ENCODE measurements at places on chromosomes 16 and 17.
A peak's percentile ranks its signal among the peaks of the same experiment; 100 is the strongest.

GRCh38 chr16:14302399-14303181, 231.5 kb downstream of the MRTFB start:
- no peak for DNase-seq

- no peak for DNase-seq
Observed at GRCh38 chr17:43366891-43367736, 31.7 kb upstream of the ARL4D start.

DNA sequence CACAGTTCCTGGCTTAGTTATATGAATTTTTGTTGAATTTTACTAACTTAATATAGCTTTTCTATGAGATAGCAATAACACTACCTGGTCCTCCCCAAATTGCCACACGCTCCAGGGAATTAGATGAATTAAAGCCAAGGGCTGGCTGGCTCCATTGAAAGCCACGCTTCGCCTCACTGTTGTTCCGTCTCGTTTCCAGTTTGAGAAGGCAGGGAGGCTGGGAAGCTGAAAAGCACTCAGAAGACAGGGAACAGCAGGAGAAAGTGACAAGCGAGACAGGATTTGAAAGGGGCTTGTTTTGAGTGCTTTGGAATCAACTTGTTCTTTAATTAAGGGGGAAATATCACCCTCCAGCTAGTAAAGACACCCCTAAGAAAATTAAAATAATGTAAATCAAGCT, 425.3 kb downstream of the CA10 start:
- DNase-seq, result no peak

DNA sequence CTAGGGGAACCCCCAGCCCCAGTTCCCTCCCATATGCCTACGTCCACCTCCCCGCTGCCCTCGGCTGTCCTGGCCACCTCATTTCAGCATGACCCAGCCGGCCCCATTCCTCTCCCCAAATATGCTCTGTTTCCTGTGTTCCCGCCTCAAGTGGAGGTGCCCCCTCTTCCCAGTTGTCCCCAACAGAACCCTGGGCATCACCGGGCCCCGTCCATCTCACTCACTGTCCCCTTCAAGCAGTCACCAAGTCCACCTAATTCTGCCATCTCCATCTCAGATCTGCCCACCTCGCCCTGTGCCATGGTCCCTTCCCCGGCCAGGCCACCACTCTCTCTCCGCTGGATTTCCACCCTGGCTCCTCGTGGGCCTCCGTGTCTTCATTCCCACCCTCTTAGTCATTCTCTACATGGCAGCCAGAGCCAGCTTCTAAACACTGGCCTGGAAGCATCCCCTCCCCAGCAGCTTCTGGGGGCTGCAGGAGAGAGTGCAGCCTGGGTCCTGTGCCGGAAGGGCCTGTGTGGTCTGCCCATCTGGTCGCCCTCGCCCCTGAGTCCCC, 12.8 kb downstream of the CDK3 start:
- DNase-seq, result no peak

GRCh38 chr17:69239611-69240600, 11.3 kb upstream of the ABCA10 start:
- no peak for DNase-seq

- DNase-seq, result no peak
Observed at GRCh38 chr17:82390860-82391435, 19.4 kb downstream of the UTS2R start.

- no peak for DNase-seq
Observed at GRCh38 chr16:59840169-59840568, 1106.1 kb upstream of the GOT2 start.

DNA sequence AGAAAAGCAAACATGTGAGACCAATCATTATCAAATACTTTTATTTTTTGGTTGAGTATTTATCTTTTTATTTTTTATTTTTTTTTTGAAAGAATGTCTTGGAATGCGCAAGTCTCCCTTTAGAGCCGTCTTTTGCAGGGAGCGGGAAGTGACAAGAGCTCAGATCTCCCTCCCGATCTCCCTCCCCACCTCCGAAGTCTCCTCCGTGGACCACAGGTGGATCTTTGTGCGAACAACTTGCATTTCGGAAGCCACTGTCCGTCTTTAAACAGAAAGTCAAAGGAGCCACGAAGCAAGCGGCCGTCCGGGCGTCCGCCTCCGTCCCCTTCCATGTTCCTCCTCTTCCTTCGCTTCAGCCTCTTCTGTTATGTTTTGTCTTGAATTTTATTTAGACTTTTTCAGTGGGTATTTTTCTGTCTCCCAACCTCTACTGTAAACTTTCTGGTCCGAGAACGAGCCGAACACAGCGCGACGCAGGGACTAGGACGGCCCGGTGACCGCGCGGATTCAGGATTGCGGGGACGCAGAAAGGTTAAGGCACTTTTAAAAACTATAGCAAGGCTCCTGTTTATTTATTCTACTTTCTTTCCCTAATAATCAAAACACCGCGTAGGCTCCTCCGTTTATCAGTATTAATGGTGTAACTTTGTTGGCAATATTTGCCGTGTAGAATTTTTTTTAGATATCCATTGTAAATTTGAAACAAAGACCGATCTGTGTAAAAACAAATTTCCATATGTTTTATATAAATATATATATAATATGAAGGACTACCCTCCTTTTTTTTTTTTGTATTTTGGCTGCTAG, 3.3 kb downstream of the FOXF1 start:
- DNase-seq, result no peak

DNA sequence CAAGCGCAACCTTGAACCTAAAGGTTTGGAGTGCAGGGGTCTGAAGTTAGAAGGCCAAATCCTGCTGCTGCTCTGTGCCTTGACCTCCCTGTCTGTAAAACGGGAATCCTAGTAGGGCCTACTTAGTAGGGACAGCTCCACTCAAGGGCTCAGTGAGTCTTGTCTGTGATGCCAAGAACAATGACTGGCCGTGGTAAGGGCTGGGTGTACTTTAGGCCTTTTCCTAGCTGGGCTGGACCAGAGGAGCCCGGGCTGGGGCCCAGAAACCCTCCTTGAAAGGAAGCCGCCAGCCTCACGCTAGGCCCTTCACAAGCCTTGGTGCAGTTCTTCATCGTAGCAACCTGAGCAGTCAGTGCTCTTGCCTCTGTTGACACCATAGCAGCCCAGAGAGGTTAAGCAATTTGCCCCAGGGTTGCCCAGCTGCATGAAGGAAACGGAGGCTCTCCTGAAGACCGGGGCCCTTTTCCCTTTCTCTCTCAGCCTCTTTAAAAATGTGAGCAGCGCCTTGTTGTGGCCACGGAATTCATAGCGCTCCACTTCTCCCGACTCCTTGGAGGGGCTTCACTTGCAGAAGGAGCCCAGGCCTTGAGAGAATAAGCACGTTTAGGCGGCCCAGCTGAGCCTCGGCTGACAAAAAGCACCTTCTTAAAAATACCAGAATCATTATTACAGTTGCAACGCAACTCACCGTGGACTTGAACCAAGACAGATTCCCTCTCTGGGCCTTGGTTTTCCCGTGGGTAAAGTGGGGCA, 4.4 kb downstream of the NECAB2 start:
- DNase-seq, result no peak

GRCh38 chr16:48864055-48864454, 254.1 kb upstream of the N4BP1 start:
- no peak for DNase-seq

- DNase-seq, result no peak
Observed at GRCh38 chr17:58254803-58255202, 16.4 kb downstream of the LPO start.

- DNase-seq, result peak; percentile 91
Observed at GRCh38 chr17:43905985-43906852, 1.1 kb downstream of the MPP2 start.

DNA sequence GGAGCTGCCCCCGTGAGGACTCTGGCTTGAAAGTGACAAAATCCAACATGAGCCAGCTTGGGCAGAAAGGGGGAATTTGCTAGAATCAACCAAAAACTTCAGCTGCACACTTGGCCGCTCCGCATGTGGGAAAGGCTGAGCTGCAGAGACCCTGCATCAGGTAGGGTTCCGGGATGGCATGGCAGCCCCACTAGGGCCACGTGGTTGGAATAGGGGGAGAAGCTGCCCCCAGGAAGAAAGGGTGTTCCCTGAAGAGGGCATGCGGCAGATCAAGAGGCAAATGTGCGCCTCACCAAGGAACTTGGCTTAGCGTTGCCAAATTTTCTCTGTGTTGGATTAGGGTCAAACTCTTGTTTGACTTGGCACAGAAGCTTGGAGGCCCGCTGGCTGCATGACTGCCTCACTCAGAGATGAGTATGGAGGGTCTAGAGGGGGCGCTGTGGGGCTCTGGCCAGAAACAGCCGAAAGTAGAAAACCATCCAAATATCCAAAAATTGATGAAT, 29.2 kb upstream of the WFIKKN2 start:
- DNase-seq, result peak; percentile 4

DNA sequence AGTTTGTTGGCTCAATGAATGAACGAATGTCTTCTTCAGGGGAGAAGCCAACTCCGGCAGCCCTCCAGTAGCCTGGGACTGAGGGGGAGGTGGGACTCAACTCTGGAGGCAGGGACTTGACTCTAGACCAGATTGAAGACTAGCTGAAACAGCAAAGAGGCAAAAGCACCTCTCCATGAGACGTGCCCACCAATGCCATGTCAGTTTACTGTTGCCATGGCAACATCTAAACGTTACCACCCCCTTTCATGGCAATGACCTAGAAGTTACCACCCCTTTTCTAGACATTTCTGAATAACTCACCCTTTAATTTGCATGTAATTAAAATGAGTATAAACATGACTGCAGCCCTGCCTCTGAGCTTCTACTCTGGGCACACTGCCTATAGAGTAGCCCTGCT, 91.8 kb downstream of the ASIC2 start:
- DNase-seq, result no peak

DNA sequence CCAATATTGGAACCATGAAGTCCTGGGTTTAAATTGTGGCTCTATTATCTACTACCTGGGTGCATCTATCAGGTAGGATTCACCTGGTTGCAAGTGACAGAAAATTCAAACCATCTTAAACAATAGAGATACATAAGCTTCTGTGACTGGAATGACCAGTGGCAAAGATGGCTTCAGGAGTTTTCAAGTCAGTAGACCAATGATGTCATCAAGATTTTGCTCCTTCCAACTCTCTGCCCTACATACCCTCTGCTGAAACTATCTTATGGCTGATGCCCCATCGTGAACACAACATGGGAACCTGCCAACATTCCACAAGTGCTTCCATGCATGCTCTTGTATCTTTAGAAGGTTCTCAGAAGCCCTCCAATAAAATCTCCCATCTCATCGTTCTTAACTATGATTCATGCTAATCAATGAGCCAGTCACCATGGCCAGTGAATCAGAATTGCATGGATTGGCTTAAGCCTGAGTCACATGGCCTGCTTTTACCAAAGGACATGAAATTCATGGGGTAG, 180.9 kb downstream of the GRIN2A start:
- DNase-seq, result no peak

GRCh38 chr17:72735592-72735991, 356.9 kb downstream of the SLC39A11 start:
- no peak for DNase-seq
